ENCODE measurements at places on chromosomes 2 and 18. TPM values are rescaled to one million over a fixed set of nuclear protein-coding genes. Genes with fewer than 3 reads are reported as not detected.

Gene ABCG5
- 63.8 TPM for polyA plus RNA-seq

Gene CDH20
- not detected for polyA plus RNA-seq

Gene ANTXR1
- 1.7 TPM for polyA plus RNA-seq

- no peaks in the 10 kb centered on the region for H3K27me3 ChIP-seq
- DNase-seq: no peak
- no peak overlapping the region for H3K27ac ChIP-seq
Observed at GRCh38 chr18:76589866-76590265, 94.8 kb upstream of the ZNF516 start.

DNA sequence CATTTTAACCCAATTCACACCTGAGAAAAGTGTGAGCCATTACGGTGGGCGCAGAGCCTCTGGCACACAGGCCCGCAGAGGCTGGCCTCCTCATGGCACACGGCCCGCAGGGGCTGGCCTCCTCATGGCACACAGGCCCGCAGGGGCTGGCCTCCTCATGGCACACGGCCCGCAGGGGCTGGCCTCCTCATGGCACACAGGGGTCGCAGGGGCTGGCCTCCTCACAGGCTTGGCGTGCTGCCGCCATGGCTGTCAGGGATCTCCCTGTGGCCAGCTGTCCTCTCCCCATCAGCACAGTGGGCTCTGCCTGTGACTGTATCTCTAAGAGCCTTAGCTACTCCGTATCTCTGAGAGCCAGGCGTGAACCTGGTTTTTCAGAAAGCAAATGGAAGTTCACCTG lies 24.6 kb downstream of the ANO7 start:
- no peaks in the 10 kb centered on the region for H3K36me3 ChIP-seq
- no peak for DNase-seq
- H3K27ac ChIP-seq: no peak overlapping the region
- H3K4me3 ChIP-seq: no peak overlapping the region
- no peaks in the 10 kb centered on the region for H3K27me3 ChIP-seq

DNA sequence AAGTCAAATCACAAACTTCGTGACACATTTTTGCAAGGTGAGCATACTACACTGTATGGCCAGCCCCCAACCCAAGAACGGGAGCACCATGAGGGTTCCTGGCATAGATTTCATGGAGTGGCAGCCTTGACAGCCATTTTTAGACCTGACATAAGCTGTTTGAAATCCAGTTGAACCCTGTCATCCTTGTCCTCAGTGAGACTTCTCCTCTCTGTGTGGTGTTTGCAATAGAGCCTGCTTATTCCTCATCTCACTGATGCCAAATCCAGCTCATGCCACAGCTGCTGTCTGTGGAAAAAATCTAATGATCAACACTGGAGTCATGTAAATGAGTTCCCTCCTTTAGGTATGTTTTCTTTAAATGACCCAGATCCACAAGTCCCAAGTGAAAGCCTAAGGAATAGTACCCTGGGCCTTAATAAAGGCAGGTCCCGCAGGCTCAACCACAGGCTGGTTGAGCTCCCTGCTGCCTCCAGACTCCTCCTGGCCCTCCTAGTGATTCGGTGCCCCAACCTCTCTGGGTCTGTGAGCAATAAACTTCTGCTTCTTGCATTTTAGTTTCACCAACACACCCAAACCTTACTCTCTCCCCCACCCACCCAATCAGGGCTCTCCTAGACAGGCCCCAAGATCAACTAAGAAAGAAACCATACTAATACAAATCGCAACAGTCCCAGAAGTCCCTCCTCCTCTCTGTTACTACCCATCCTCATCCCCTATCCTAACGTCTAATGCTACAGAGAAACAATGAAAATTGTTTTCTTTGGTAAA lies 8.4 kb upstream of the CREG2 start:
- no peak for DNase-seq
- no peak overlapping the region for H3K4me3 ChIP-seq
- no peaks in the 10 kb centered on the region for H3K36me3 ChIP-seq
- no peaks in the 10 kb centered on the region for H3K27me3 ChIP-seq

DNA sequence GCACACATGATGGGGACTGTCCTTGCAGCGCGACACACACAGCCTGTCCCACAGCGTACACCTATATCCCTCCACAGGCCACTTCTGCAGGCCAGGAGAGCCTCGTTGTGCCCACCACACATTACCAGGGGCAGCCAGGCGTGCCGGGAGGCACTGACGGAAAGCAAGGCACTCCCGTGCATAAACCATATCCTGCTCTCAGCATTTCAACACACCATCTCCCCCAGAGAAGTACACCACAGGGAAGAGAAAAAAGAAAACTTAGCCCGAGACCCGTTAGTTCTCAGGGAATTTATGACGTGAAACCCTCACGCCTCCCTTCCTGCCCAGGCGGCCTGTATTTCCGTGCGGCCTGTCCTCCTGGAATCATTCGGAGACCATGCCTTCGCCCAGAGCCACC lies 24.6 kb upstream of the SALL3 start:
- DNase-seq: no peak
- H3K36me3 ChIP-seq: no peaks in the 10 kb centered on the region
- H3K27ac ChIP-seq: no peak overlapping the region
- H3K4me3 ChIP-seq: no peak overlapping the region

DNA sequence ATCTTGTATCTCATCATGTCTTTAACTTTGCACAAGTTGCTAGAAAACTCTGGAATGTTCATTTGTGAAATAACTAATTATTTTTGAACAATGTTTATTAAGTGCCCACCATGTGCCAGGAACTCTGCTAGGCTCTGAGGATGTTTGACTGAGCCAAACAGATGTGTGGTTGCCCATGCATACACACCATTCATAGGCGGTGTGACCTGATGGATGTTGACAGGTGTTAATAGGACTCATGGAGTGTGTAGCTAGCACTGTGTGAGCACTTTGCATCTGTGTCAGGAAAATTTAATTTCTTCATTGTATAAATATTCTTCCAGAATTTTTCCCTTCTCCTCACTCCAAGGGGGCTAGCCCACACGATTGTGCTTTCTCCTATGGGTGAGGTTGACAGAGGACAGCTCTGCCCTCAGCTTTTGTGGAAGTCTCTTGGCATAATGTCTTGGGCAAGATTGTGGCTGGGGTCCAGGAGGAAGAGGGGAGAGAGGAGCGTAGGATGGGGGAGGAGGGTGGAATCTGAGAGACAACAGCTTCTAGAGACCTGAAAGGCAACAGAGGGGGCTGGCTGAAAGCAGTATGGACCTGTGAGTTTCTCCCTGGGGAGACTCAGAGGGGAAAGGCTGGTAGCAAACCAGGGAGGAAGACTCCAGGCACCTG lies 214.6 kb upstream of the CXCR4 start:
- H3K36me3 ChIP-seq: no peaks in the 10 kb centered on the region
- no peak for DNase-seq
- no peaks in the 10 kb centered on the region for H3K4me1 ChIP-seq
- H3K4me3 ChIP-seq: no peak overlapping the region
- H3K27ac ChIP-seq: no peak overlapping the region
- no peaks in the 10 kb centered on the region for H3K27me3 ChIP-seq

- DNase-seq: no peak
- no peaks in the 10 kb centered on the region for H3K27me3 ChIP-seq
- H3K4me3 ChIP-seq: no peak overlapping the region
- H3K36me3 ChIP-seq: no peaks in the 10 kb centered on the region
Observed at GRCh38 chr2:206353685-206354084, 79.2 kb downstream of the ZDBF2 start.

GRCh38 chr2:6917761-6918421 lies 679 bp downstream of the RNF144A start:
- H3K36me3 ChIP-seq: no peaks in the 10 kb centered on the region
- H3K27ac ChIP-seq: no peak overlapping the region
- peaks cover 7% of the 10 kb centered on the region for H3K4me1 ChIP-seq
- peak overlapping the region; percentile 86 for H3K4me3 ChIP-seq

DNA sequence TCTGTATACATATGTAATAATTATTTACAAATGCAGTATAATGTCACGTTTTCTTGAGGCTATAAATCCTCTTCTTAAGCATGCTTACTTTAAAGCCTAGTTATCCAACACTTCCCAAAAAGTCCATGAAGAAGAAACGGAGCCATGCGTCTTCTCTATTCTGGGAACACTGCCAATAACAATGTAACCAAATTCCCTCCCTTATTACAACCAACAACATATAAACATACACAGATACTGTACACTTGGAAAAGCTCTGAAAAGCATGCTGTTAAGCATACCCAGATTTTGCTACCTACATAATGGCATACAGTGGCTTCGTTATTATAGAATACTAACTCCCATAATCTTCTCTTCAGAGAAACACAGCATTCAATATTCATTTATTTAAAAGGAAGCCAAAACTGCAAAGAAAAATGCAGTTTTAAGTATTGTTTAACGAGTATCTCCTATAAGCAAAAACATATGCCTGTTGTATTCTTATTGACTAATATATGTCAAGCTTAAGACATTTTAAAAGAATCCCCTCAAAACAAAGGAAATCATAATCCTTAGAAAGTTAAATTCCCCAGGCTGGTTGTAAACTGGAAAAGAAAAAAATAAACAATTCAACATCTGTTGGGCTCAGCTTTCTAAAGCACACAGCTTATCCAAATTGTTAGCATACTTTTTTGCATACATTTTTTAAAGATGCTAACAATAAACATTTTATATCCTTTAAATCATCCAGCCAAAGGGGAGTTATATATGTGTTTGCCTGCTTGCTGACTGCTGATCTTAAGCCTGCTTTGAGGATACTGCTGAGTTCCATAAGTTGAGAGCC lies 83.4 kb downstream of the SLC25A12 start:
- no peaks in the 10 kb centered on the region for H3K4me1 ChIP-seq
- no peak for DNase-seq
- H3K4me3 ChIP-seq: no peak overlapping the region
- no peak overlapping the region for H3K27ac ChIP-seq
- H3K36me3 ChIP-seq: no peaks in the 10 kb centered on the region
- H3K27me3 ChIP-seq: no peaks in the 10 kb centered on the region
